ENCODE measurements at places on chromosomes 2 and 18. TPM values are rescaled to one million over a fixed set of nuclear protein-coding genes. Genes with fewer than 3 reads are reported as not detected.

Gene COL4A3
- total RNA-seq = 2.9 TPM

Gene DSG1
- total RNA-seq = not detected

Gene CIB4
- total RNA-seq = not detected

- DNase-seq = no peak
Measured at GRCh38 chr2:167992278-167992677, 255.1 kb downstream of the STK39 start.

- DNase-seq = no peak
Measured at GRCh38 chr2:234682492-234683228, 185.8 kb upstream of the ARL4C start.

- no peak for DNase-seq
Measured at GRCh38 chr2:110959198-110959597, 161.5 kb upstream of the BCL2L11 start.

GRCh38 chr18:44709307-44710126, 28.8 kb downstream of the SETBP1 start:
- DNase-seq = no peak
